ENCODE measurements at places on chromosomes 4 and X. TPM values are rescaled to one million over a fixed set of nuclear protein-coding genes. Genes with fewer than 3 reads are reported as not detected.

DNA sequence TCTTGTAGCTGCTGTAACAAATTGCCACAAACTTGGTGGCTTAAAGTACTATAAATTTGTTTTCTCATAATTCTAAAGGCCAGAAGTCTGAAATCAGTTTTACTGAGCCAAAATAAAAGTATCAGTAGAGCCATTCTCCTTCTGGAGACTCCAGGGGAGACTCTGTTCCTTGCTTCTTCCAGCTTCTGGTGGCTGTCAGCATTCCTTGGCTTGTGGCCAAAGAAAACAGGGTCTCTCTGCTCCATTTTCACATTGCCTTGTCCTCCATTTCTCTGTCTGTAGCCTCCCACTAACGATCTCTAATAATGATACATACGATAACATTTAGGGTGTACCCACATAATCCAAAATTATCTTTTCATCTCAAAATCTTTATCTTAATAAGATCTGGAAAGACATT is 200.4 kb downstream of the MAB21L2 start:
- peak; percentile 58 for DNase-seq

DNA sequence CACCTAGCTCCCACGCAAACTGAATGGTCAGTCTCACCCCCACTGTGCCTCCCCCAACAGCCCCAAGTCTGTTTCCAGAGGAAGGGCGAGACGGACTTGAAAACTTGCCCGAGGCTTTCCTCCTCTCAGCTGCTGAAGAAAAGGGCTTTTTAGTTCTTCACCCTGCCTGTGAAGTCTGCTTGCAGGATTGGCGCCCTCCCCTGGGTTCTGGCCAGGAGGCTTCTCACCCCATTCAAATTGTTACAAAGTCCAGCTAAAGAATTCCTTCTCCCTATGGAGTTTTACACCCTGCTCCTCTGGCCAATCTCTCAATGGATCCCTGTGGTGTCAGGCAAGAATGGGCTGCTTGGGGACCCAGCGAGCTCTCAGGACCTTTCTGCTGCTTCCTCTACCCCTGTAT is 241.0 kb downstream of the AFF2 start:
- DNase-seq = no peak

- DNase-seq = no peak
Observed at GRCh38 chr4:116847616-116848015, 237.8 kb downstream of the TRAM1L1 start.

- DNase-seq = no peak
Observed at GRCh38 chrX:55142919-55143310, 54.1 kb downstream of the PAGE2 start.

GRCh38 chrX:69618803-69619202 is 2.9 kb downstream of the EDA start:
- peak; percentile 12 for DNase-seq

GRCh38 chr4:146981651-146982050 is 36.0 kb upstream of the TTC29 start:
- no peak for DNase-seq

The SMIM10 gene
- total RNA-seq = 1.9 TPM

The BCORL1 gene
- total RNA-seq = 1.7 TPM

Data from dermis microvascular lymphatic vessel endothelial cell (primary cell).